ENCODE measurements at places on chromosomes 3 and 15. TPM values are rescaled to one million over a fixed set of nuclear protein-coding genes. Genes with fewer than 3 reads are reported as not detected.

The GATA2 gene
- total RNA-seq: 30.1 TPM

The SHF gene
- 2.6 TPM for total RNA-seq

The P3H2 gene
- 16.0 TPM for total RNA-seq

The ZNF502 gene
- 4.9 TPM for total RNA-seq

The SCN11A gene
- total RNA-seq: under 0.01 TPM

The OR5K1 gene
- not detected for total RNA-seq

The FAM3D gene
- total RNA-seq: not detected

The SH2D7 gene
- total RNA-seq: not detected

The KIF23 gene
- 14.0 TPM for total RNA-seq

The P4HTM gene
- 9.9 TPM for total RNA-seq

The SH3GL3 gene
- not detected for total RNA-seq

The EID1 gene
- 242 TPM for total RNA-seq

The LMLN gene
- total RNA-seq: 6.6 TPM

The RFX7 gene
- total RNA-seq: 7.8 TPM

The CHST2 gene
- 29.7 TPM for total RNA-seq

The CCR4 gene
- total RNA-seq: not detected

The CYP8B1 gene
- not detected for total RNA-seq

The IL16 gene
- 0.98 TPM for total RNA-seq

The CHRM5 gene
- not detected for total RNA-seq

The NRG4 gene
- not detected for total RNA-seq

The CEP97 gene
- total RNA-seq: 9.5 TPM

The SAXO2 gene
- total RNA-seq: 1.8 TPM

The PLA2G4E gene
- total RNA-seq: not detected

The LRRK1 gene
- total RNA-seq: 11.0 TPM
